ENCODE measurements at places on chromosomes 7 and 10. TPM values are rescaled to one million over a fixed set of nuclear protein-coding genes. Genes with fewer than 3 reads are reported as not detected.

The XRCC2 gene
- 13.6 TPM for polyA plus RNA-seq

The FGFBP3 gene
- 2.6 TPM for polyA plus RNA-seq

The ZNF117 gene
- polyA plus RNA-seq, result 18.1 TPM

The TAS2R38 gene
- not detected for polyA plus RNA-seq

The FAM25G gene
- polyA plus RNA-seq, result 0.43 TPM

DNA sequence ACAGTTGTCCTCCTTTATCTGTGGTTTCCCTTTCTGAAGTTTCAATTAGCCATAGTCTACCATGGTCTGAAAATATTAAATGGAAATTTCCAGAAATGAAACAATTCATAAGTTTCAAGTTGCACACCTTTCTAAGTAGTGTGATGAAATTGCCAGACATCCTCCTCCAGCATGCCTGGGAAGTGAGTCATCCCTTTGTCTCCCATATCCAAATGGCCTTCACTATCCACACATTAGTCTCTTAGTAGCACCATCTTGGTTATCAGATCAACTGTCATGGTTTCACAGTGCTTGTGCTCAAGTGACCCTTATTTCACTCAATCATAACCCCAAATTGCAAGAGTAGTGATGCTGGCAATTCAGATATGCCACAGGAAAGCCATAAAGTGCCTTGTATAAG lies 83.4 kb upstream of the PPP1R9A start:
- DNase-seq, result no peak

DNA sequence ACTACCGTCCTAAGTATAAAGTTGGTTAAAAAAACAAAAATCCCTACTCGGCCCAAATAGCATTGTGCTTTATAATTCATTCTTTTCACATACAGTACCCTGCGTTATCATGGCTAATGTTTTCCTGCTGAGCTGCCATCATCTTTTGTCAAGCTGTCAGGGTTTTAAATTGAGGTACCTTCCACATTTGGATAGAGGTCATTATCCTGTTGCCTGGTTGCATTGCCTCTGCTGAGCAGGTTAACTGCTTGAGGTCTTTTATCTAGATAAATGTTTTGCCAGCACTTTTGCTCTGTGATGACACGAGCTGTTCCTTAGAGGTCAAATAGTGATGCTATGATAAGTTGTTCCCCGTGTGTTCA lies 94.4 kb upstream of the FZD1 start:
- DNase-seq, result no peak

DNA sequence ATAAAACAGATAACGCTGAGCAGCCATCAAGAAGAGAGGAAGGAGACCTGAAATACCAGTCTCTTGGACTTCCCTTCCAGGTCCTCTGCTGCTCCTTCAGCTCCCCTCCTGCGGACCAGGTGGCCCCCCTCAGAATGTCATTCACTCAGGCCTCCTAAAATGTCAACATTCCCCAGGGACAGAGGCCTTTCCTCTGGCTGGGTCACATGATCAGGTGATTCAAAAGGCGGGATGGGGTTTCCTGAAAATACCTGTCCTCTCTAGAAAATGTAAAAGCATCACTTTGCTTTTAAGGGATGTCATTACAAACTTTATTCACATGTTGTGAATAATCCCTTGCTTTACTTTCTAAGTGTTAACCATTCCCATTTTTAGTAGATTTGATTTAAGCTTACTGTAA lies 311.1 kb downstream of the INHBA start:
- no peak for DNase-seq

- DNase-seq, result no peak
These were observed 2.0 kb downstream of the IFRD1 start for GRCh38 chr7:112452102-112452888.

DNA sequence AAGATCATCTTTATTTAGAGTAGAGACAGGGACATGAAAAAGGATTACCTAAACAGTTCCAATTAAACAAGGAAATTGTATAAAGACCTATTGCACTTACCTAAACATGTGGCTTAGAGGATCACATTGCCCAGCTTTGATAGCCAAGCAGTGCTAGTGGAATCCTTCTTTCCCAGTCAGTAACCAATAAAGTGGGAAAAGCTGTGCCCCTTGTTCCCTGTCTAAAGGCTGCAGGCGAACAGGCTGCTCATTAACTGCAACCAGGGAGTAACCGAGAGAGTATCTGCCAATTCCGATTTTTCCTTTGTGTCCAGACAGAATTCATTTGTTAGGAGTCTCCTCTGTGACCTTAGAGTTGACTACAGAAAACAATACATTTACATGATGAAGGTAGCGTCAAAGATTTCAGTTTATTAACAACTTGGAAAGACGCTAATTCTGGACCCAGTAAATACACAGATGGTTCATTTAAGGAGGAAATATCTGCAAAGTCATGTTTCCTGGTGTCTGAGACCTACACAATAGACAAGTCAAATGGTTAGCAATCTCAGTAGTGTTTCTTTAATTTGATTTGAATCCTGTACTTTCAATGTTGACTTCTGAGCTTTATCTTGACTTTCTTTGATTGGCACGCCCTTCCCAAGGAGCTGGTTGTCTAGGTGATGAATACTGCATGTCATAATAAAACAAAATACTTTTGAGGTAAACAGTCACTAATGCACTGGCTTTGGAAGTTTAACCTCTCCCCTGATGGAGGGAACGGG lies 57.3 kb upstream of the MET start:
- DNase-seq, result no peak

- no peak for DNase-seq
These were observed 20.8 kb downstream of the LAT2 start for GRCh38 chr7:74230446-74231231.

DNA sequence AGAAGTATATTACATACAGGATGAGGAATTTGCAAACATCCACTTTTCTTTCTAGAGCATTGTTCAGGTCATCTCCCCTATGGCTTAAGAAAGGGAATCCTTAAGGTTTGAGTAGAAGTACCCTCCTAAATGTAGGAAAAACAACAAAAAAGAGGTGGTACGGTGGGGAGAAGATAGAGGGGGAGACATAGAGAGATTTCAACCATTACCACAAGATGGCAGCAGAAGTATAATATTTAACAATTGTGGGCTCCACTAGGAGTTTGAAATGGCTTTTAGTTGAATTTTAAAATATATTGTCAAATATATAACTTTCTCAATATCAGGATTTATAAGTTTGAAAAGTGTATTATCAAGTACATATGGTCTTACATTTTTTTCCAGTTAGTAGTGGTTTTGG lies 72.7 kb upstream of the PRKG1 start:
- DNase-seq, result no peak

- no peak for DNase-seq
These were observed 65.5 kb downstream of the OSBPL3 start for GRCh38 chr7:24914465-24914859.

DNA sequence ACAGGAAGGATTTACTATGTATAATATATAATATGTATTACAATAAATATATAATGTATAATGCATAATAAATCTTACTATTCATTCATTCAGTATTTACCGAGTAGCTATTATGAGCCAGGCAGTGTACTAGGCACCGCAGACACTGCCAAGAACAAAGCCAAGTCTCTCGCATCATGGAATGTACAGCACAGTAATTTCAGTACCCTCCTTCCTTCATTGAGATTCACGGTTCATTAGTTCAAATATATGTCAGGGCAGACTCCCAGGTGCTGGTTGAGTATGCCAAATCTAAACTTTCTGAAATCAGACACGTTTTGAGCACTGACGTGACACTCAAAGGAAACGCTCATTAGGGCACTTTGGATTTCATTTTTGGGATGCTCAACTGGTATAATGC lies 9.1 kb downstream of the USP6NL start:
- DNase-seq, result no peak

DNA sequence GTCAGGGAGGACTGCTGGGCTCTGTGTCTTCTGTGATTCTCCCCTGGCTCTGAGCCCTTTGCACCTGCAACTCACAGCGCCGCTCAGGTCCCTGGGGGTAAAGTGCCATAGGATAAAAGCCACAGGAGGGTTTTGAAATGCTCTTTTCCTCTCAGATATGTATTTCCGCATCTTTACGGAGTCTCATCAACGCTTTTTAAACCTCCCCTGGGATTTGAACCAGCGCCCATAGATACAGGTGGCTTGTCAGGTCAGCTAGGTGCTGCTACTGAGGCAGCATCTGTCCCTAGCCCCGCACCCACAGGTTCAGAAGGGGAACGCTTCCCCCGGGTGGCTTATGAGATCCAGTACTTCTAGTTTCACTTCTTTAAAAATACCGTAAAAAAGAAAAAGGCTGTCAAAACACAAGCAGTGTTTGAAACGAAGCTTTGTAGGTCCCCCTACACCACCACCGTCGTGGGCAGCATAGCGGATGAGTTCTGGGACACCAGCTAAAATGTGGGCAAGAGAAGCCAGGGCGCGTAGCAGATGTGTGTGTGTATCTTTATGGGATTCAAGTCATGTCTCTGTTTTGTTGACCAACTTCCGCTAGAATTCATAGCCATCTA lies 173.5 kb downstream of the CUX1 start:
- no peak for DNase-seq

DNA sequence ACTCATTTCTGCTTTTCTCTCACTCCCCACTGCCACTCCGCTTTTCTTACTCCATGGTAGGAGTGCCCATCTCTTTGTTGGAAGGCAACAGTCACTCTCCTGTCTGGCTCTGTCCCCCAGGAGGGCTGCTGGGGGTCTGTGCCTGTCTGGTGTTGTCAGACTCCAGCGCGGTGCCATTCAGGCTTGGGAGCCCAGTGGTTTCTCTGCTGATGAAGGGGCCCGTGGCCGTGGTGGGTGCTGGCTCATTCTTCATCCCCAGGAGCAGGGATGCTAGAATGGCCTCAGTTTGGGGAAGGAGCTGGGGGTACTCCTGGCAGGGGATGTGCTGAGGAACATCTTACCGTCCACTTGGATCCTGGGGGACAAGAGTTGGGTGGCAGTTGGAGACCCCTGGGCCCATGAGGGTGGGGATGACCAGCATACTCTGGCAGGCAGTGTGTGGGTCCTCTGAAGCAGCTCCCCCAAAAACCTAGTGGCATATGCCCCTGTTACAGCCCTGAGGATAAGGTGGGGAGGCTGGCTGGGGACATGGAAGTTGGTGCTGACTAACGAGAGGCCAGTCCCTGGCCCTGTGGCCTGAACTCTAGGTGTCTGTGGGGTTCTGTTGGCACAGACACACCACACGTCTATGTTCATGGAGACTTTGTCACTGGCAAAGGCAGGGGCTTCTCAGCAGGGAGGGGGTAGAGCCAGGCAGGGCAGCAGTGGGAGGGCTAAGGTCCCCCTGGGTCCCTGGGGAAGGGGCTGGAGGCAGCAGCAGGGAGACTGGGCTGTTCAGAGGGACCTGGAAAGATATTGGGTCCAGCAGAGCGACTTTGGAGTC lies 102.8 kb upstream of the RET start:
- DNase-seq, result no peak

DNA sequence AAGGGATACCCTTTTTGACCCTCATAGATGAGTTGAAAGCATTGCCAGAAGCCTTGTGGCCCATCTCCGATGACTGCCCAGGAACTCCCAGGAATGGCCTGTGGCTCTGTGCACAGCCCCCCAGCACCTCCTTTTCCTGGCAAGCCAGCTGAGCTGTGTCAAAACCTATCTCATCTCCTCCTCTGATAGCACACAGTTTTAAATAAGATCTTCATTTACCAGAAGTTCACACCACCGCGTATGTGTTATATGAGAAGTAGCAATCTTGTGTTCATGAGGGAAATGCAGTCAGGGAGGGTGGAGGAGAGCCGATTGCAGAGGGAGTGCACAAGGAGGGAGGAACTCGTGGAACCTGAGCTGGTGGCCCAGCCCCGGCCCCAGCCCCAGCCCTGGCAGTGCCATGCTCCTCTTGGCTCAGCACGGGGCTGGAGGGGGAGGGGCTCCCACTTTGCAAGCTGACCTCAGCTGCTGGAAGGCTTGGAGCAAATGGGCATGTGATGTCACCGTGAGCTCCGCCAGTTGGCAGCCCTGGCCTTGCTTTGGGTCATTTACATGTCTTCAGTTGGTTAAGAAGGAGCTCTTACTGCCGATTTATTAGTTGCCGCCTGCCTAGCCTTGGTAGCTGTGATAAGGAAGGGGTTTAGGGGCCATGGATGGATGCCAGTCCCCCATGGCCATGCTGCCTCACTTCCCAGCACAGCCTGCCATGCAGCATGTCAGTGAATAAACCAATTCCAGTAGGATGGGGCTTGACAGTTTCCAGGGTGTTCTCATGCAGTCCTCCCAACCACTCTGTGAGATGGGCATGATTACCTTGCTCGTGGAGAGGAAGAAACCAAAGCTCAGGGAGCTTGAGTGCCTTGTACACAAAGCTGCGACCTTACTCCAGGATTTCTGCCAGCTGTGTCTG lies 20.0 kb downstream of the UNC5B start:
- no peak for DNase-seq

GRCh38 chr7:19939746-19940145 lies 166.3 kb upstream of the TMEM196 start:
- DNase-seq, result no peak

- DNase-seq, result no peak
These were observed 82.8 kb upstream of the FGFR2 start for GRCh38 chr10:121680879-121681655.

- DNase-seq, result no peak
These were observed 212.5 kb upstream of the SH2B2 start for GRCh38 chr7:102073931-102074880.

GRCh38 chr7:80224415-80224814 lies 89.8 kb downstream of the GNAI1 start:
- no peak for DNase-seq

DNA sequence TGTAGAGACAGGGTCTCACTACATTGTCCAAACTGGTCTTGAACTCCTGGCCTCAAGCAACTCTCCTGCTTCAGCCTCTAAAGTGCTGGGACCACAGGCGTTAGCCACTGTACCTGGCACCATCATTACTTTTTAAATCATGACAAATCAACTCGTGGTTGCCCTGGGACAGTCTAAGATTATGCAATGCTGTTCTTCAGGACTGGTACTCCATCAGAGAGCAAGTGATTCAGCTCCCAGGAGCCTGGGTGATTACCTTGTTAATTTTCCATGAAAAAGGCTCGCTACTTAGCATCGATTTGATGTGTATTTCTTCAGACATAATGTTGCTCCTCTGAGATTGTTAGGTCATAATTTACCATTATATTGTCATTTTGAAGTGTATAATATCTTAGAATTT lies 158.9 kb upstream of the STEAP4 start:
- DNase-seq, result no peak

GRCh38 chr10:98466861-98467505 lies 20.2 kb upstream of the HPS1 start:
- no peak for DNase-seq

Data from left renal cortex interstitium (tissue), 4 donors.